ENCODE measurements at places on chromosomes 2 and 18.
A peak's percentile ranks its signal among the peaks of the same experiment; 100 is the strongest.

GRCh38 chr2:126910637-126911036, 11.9 kb downstream of the TEX51 start:
- DNase-seq: no peak

GRCh38 chr18:26312199-26312598, 86.0 kb downstream of the TAF4B start:
- no peak for DNase-seq

DNA sequence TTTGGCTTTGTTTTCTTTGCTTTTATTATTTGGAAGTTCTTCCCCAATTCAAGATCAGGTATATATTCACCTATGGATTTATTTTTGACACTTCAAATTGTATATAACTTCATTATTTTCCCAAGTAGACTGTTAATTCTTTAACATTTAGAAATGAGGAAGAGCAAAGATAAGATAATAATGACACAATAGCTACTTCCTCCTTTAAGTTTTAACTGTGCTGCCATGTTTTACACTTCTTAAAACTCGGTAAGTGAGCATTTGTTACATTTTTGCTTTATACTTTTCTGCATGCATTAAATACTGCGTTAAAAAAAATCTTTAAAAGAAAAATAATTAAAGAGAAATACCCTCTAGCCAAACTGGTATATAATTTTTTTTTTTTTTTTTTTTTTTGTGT, 32.5 kb downstream of the SLC66A3 start:
- DNase-seq: no peak

- DNase-seq: no peak
Observed at GRCh38 chr2:133326652-133327397, 241.4 kb downstream of the NCKAP5 start.

GRCh38 chr2:59236723-59237122, 995.6 kb upstream of the FANCL start:
- DNase-seq: no peak

DNA sequence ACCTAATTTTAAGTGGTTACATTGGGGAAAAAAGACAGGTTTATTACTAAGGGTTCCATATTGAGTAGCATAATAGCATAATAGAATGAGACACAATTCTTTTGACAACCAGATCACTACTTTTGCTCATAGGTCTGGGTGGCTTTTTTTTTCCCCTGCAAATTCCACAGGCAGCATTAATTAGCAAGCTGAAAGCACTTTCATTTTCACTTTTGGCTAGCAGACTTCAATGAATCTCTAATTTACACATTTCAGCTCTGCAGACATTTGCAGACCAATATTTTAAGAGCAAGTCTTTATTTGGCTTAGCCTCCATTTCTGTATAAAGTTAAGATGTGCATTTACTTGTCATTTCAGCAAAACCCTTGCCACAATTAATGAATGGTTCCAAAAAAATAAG, 185.5 kb downstream of the NOL4 start:
- DNase-seq: no peak

DNA sequence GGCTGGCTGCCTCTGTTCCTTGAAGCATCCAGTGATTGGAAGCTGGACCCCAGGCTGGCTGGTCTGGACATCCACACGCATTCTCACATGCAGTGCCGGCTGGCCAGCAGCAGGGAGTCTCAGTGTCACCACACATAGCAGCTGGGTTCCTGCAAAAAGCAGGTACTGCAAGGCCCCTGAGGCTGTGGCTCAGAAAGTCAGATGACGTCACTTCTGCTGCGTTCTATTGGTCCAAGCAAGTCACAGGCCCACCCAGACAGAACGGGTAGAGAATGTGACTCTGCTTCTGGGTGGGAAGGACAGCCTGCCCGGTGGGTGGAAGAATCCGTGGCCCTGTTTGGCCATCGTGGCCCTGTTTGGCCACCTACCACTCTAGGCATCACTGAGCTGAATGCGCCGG, 51.3 kb upstream of the SPP2 start:
- DNase-seq: no peak

DNA sequence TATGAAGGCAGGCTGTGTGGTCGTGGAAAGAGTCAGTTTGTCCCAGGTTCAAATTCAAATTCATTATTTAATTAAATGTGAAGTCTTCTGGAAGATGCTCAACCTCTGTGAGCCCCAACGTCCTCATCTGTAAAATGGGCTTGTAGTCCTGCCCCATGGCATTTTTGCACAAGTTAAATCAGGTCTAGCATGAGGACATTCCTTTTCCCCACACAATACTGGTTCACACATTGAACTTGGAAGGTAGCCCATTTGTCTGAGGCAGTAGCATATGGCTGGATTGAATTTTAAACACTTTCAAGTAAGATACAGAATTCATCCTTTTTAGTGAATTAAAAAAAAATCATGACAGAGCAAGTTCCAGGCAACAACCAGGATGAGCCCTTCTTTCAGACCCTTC, 665.4 kb upstream of the HS6ST1 start:
- DNase-seq: no peak

- no peak for DNase-seq
Observed at GRCh38 chr2:167480232-167480985, 592.1 kb downstream of the XIRP2 start.

DNA sequence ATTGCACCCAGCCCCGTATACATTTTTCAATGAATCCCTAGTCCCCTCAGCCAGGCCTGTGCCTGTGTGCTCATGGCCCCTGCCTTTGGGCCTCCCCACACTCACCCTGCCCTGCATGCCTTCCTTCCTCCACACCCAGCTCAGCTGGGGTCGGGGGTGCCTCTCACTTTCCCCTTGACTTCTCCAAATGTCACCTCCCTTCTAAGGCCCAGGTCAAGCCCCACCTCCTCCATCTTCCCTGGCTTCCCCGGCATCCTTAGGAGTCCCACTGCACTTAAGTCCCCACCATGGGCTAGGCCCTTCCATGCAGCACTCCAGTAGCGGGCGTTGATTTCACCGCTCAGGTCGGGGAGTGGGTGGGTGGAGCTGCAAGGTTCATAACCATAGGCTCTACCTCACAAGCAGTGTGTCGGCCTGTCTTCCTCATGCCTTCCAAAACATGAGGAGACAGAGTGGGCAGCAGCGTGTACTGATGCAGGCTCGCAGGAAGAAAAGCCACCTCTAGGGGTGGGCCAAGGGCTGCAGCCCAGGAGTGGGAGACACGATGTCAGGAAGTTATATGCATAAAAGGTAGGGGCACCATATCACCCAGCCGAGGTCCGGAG, 47.7 kb downstream of the DNMT3A start:
- DNase-seq: no peak

DNA sequence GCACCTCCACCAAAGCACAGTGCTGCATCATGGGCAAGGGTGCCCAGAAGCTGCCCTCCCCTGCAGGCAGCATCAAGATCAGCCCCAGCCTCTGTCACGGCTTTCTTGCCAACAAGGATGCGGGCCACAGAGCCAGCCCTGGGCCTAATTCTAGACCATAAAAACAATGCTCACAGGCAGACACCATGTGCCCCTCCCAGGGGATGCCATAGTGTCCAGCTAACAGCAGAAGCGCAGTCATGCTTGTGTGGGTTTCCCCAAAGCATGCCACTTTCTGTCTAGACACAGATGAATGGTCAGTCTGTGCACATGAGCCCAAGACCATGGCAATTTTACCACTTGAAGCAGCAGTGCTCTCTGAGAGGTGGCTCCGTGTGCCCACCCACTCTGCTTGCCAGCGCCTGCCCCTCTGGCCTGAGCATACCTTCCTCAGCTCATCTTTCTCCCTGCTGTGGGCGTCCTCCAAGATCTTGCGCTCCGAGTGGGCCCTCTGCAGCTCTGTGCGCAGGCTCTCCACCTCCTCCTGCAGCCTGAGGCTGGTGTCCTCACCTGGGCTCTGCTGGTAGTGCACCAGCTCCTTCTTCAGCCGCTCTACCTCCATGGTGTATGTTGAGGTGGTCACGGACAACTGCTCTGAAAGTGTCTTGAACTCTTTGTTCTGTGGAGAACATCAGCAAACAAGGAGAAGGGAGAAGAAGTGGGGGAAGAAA, 81.3 kb upstream of the ACAA2 start:
- DNase-seq: no peak

GRCh38 chr2:241577413-241578122, 19.0 kb downstream of the BOK start:
- DNase-seq: no peak

GRCh38 chr2:181973171-181973783, 12.4 kb upstream of the PPP1R1C start:
- DNase-seq: no peak

DNA sequence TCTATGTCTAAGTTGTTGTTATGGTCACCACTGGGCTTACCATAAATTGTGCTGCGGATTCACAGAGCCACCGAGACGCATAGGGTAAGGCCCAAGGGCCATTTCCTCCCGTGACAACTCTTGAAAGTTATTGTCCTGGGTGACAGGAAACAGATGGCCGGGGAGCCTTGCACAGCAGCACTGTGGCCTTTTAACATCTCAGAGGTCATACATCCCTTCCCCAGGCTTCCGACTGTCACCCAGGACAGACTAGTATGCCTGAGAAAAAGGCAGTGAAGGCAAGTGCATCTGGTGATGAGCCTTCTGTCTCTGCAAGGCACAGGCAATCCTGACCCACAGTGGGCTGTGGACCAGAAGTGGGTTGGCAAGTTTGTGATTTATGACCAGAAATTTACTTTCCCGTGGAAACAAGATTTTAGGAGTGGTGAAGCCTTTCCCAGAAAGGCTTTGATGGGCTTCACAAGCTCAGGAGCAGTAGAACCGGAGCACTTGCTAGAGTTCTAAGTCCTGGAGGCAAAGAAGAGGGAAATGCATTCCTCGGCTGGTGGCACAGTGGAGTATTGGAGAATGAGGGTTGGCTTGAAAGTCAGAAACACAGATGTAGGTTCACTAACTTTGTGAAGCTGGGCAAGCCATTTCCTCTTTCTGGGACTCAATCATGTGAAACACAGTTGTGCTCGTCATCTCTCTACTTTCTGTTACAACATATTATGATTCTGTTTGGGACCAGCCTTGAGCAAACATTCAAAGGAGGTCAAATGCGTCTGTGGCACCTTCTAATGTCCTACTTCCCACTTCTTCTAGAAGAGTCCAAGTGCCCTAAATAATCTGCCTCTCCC, 2.0 kb upstream of the CAPN14 start:
- no peak for DNase-seq

DNA sequence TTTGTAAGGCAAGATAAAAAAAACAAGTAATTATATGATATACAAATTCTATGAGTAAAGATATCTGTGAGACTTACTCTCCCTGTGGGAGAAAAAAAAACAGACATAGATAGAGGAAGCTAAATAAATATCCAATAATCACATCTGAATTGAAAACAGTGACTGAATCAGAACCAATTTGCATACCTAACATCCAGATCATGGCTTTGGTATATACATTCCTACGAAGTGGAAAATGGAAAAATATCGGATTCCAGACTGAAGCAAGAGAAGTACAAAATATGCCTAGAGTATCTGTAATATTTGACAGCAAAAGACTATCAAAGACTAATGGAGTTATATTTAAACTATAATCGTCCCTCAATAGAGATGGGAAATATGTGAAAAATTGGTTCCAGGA, 1108.1 kb upstream of the CHAC2 start:
- no peak for DNase-seq

- peak; percentile 30 for DNase-seq
Observed at GRCh38 chr2:212237350-212238095, 301.1 kb downstream of the ERBB4 start.

GRCh38 chr2:14628901-14629300, 3.6 kb upstream of the LRATD1 start:
- no peak for DNase-seq

DNA sequence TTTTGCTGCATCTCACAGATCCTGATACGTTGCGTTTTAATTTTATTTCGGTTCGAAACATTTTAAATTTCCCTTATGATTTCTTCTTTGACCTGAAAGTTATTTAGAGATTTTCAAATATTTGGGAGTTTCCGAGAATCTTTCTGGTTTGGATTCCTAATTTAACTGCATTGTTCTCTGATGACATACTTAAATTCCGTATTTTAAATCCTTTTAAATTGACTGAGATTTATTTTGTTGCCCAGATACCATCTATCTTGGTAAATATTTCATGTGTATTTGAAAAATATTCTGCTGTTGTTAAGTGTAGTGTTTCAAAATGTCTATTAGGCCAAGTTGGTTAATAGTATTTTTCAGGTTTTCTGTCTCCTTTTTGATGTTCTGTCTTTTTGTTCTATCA, 37.7 kb downstream of the MROH2A start:
- no peak for DNase-seq

DNA sequence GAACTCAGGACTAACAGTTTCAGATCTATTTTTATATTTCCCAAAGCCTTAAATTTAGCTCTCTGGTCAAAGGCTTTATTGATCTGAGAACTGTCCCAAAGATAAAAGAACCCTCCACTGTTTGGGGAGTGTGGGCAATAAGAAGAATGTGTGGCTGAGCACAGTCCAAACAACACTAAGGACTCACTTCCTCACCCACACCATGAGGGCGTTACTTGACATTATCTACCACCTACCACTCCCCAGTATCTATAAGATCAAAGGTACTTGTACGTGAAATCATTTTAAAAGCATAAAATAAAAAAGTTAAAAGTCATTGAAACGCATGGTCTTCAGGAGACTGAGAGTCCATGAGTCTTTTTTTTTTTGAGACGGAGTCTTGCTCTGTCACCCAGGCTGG, 54.6 kb upstream of the NFU1 start:
- DNase-seq: no peak

- no peak for DNase-seq
Observed at GRCh38 chr2:145812165-145812554, 1292.2 kb upstream of the ZEB2 start.

GRCh38 chr18:23386317-23386716, 66.8 kb upstream of the RIOK3 start:
- DNase-seq: no peak

GRCh38 chr2:112156152-112156986, 18.2 kb downstream of the FBLN7 start:
- no peak for DNase-seq

- DNase-seq: no peak
Observed at GRCh38 chr18:75790796-75791195, 363.3 kb upstream of the SMIM21 start.

- DNase-seq: no peak
Observed at GRCh38 chr2:69765096-69765380, 23.1 kb downstream of the ANXA4 start.

DNA sequence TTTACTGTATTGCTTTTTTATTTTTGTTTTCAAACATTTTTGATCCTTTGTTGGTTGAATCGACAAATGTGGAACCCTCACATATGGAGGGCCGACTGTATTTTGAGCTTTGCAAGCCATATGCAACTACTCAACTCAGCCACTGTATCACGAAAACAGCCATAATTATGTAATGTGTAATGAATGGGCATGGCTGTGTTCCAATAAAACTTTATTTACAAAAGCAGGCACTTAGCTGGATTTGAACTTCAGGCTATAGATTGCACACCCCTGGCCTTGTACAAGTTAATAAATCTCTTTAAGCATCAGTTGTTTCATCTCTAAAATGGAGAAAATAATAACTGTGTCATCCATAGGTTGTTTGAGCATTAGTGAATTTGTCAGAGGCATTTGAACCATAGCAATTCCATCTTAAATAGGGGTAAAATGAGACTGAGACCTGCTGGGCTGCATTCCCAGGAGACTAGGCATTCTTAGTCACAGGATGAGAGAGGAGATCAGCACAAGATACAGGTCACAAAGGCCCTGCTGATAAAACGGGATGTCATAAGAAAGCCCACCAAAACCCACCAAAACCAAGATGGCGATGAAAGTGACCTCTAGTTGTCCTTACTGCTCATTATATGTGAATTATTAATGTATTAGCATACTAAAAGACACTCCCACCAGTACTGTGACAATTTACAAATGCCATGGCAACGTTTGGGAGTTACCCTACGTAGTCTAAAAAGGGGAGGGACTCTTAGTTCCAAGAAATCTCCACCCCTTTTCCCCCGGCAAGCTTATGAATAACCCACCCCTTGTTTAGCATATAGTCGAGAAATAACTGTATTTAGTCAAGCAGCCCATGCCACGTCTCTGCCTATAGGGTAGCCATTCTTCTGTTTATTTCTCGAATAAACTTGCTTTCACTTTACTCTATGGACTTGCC, 13.7 kb upstream of the LTBP1 start:
- no peak for DNase-seq
